ENCODE measurements at places on chromosomes 16 and 17.
A peak's percentile ranks its signal among the peaks of the same experiment; 100 is the strongest.

DNA sequence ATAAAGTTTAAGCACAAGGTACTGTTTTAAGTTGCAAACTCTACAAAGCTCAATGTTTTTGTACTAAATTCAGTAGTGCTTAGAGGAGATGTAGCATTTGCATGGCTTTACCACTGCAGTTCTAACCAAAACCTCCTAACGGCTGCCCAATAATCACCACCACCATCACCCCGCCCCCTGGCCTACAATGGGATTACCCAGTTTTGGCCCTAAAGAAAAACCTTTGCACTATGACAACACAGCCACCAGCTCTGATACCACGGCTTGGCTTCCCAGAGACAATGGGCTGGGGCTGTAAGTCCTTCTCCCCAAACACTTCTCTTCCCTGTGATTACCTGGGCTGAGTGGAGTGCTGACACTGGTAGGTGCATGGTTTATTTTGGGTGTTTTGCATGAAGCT is 58.4 kb upstream of the MTMR4 start:
- H3K4me1 ChIP-seq: no peaks in the 10 kb centered on the region
- no peak overlapping the region for H3K27ac ChIP-seq
- DNase-seq: no peak
- peaks cover 9% of the 10 kb centered on the region for H3K27me3 ChIP-seq
- no peak overlapping the region for H3K4me3 ChIP-seq
- no peaks in the 10 kb centered on the region for H3K36me3 ChIP-seq

GRCh38 chr16:13554005-13554404 is 365.9 kb upstream of the ERCC4 start:
- no peak overlapping the region for H3K4me3 ChIP-seq
- H3K4me1 ChIP-seq: no peaks in the 10 kb centered on the region
- H3K27me3 ChIP-seq: no peaks in the 10 kb centered on the region
- H3K27ac ChIP-seq: no peak overlapping the region
- H3K36me3 ChIP-seq: no peaks in the 10 kb centered on the region

DNA sequence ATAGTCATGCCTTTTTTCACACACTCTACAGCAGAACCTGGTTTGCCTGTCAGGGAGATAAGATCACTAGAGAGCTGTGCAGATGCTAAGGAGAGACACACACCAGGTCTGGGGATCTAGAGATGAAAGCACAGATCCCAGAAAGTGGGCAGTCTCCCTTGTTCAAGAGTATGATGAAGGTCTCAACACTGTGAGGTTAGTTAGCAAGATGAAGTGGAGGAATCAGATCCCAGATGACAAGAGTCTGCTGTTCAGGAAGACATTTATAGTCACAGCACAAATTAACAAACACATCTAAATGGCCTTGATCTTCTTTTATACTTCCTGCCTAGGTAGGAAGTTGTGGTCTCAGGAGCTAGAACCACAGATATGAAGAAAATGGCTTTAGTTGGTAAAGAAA is 23.4 kb upstream of the SKAP1 start:
- no peak for DNase-seq
- H3K36me3 ChIP-seq: peaks cover 17% of the 10 kb centered on the region
- peak overlapping the region; percentile 53 for H3K4me3 ChIP-seq
- H3K27me3 ChIP-seq: no peaks in the 10 kb centered on the region

- no peaks in the 10 kb centered on the region for H3K4me1 ChIP-seq
- no peak overlapping the region for H3K4me3 ChIP-seq
- H3K36me3 ChIP-seq: no peaks in the 10 kb centered on the region
- DNase-seq: no peak
- H3K27ac ChIP-seq: no peak overlapping the region
- H3K27me3 ChIP-seq: no peaks in the 10 kb centered on the region
Observed at GRCh38 chr16:35142809-35143192, 1683.4 kb downstream of the TP53TG3F start.

DNA sequence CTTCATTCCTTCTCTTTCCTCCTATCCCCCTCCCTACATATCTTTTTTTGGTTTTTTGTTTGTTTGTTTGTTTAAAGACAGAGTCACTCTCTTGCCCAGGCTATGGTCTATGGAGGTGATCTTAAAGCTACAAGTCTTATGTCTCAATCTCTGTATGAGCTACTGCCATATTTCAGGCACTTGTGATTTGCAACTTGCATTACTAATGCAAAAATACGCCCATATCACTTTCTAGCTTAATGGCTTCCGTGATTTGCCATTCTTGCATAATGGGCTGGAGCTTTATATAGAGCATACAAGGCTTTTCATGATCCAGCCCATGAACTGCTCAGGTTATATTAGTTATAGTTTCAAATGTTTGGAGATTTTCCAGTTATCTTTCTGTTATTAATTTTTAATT is 7.5 kb downstream of the CFAP97D1 start:
- no peak overlapping the region for H3K27ac ChIP-seq
- no peaks in the 10 kb centered on the region for H3K36me3 ChIP-seq

GRCh38 chr16:79542237-79542774 is 58.2 kb downstream of the MAF start:
- H3K27me3 ChIP-seq: peaks cover 9% of the 10 kb centered on the region
- H3K27ac ChIP-seq: no peak overlapping the region
- DNase-seq: no peak
- no peaks in the 10 kb centered on the region for H3K36me3 ChIP-seq

GRCh38 chr16:937723-938122 is 33.1 kb downstream of the LMF1 start:
- no peaks in the 10 kb centered on the region for H3K27me3 ChIP-seq
- no peak overlapping the region for H3K27ac ChIP-seq
- no peaks in the 10 kb centered on the region for H3K4me1 ChIP-seq

GRCh38 chr17:38354466-38354865 is 2.8 kb downstream of the SOCS7 start:
- H3K27me3 ChIP-seq: no peaks in the 10 kb centered on the region
- H3K27ac ChIP-seq: no peak overlapping the region
- peaks cover 33% of the 10 kb centered on the region for H3K4me1 ChIP-seq
- DNase-seq: no peak
- H3K36me3 ChIP-seq: peaks cover 8% of the 10 kb centered on the region

- peak overlapping the region; percentile 77 for H3K27ac ChIP-seq
- no peaks in the 10 kb centered on the region for H3K27me3 ChIP-seq
- H3K4me1 ChIP-seq: peaks cover 35% of the 10 kb centered on the region
- peaks cover 3% of the 10 kb centered on the region for H3K36me3 ChIP-seq
- DNase-seq: no peak
Observed at GRCh38 chr17:1109606-1110540, 69.9 kb downstream of the ABR start.

DNA sequence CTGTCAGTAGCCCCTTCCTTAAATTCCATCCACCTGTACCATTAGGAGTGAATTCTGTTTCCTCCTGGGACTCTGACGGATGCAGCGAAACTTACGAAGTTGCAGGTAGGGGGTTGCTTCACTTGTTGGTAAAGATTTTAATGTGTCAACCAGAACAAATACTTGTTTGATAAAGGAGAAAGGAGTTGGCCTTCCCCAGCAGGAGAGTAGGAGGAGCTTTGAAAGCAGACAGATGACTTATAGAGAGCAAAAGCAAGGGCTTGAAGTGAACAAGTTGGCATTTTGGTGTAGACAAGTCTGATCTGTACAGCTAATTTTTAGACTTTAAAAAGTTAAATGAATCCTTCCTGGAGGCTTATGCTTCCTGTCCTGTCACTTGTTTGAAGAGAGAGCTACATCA is 38.1 kb upstream of the PMFBP1 start:
- no peak overlapping the region for H3K27ac ChIP-seq
- peaks cover 7% of the 10 kb centered on the region for H3K27me3 ChIP-seq
- H3K4me1 ChIP-seq: no peaks in the 10 kb centered on the region
- H3K36me3 ChIP-seq: no peaks in the 10 kb centered on the region

GRCh38 chr16:81967358-81967757 is 43.9 kb downstream of the SDR42E1 start:
- no peaks in the 10 kb centered on the region for H3K36me3 ChIP-seq
- no peak overlapping the region for H3K27ac ChIP-seq
- no peak for DNase-seq

- no peak overlapping the region for H3K27ac ChIP-seq
- no peak for DNase-seq
Observed at GRCh38 chr17:82943339-82943738, 103.5 kb upstream of the ZNF750 start.

DNA sequence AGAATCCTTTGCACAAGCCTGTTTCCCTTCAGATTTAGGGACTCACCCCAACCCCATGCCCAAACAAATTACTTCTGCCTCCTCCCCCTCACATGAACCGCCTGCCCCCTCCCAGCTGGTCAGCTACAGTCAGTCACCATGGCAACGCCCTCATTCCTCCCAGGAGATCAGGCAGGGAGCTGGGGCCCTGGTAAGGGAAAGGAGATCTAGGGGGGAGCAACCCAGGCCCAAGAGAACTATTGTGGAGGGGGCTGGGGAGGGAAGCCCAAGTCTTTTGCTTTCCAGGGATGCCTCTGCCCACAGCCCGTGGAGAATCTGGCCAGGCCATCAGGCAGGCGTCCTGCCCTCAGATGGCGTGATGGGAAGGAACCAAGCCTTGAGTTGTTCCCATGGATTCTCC is 2.8 kb downstream of the FAM171A2 start:
- no peaks in the 10 kb centered on the region for H3K36me3 ChIP-seq
- no peak overlapping the region for H3K4me3 ChIP-seq
- DNase-seq: no peak
- H3K27ac ChIP-seq: no peak overlapping the region

DNA sequence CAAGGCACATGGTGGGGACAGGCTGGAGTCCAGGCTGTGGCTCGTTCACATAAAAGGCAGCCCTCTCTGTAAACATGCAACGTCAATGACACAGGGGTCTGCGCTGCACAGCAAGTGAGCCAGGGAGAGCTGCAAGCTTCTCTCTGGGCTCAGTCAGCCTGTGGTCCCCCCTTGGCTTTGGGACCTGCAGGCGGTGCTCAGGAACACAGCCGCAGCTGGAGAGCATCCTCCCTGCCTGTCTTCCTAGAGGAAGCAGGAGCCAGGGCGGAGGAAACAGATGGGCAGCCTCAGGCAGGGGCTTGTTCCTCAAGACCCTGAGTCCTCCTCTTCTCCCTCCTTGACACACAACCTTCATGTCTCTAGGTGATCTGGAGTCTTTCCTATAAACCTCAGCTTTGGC is 228.0 kb downstream of the C16orf78 start:
- H3K27me3 ChIP-seq: no peaks in the 10 kb centered on the region
- no peak overlapping the region for H3K27ac ChIP-seq
- no peaks in the 10 kb centered on the region for H3K36me3 ChIP-seq
- no peak for DNase-seq
- H3K4me1 ChIP-seq: no peaks in the 10 kb centered on the region

DNA sequence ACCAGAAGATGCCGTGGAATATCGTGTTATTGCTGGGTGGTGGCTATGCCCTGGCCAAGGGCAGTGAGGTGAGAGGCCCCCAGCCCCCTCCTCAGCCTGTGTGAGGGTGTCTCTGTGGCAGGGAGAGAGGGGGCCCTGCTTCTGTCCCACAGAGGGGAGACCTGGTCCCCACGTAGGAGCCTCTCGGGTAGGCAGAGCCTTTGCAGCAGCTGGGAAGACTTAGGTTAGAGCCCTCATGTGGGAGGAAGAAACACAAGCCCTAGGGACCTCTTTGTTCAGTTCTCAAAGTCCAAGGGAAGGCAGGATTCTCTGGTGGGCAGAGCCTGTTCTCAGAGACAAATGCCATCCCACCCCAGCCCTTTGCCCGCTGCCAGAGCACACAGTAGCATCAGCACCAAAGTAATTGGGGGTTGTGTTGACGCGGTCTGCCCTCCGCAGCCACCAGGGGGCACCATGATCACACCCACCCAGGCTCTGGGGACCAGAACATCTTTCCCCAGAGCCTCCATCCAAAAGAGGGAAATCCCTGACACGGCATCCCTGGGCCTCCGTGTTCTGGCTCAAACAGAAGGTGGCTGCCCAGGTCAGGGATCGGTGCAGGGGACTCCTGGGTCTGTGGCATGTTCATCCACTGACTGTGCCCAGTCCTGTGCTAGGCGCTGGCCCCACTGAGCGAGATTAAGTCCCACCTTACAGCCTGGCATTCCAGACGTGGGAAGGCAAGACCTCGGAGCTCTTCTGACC is 11.5 kb upstream of the FOXN1 start:
- H3K4me1 ChIP-seq: no peaks in the 10 kb centered on the region
- peak; percentile 65 for DNase-seq
- no peak overlapping the region for H3K27ac ChIP-seq
- no peak overlapping the region for H3K4me3 ChIP-seq
- H3K27me3 ChIP-seq: peaks cover 6% of the 10 kb centered on the region

GRCh38 chr16:1024138-1024537 is 42.6 kb downstream of the SOX8 start:
- no peak overlapping the region for H3K4me3 ChIP-seq
- no peak overlapping the region for H3K27ac ChIP-seq
- no peaks in the 10 kb centered on the region for H3K36me3 ChIP-seq
- DNase-seq: no peak
- H3K4me1 ChIP-seq: no peaks in the 10 kb centered on the region

DNA sequence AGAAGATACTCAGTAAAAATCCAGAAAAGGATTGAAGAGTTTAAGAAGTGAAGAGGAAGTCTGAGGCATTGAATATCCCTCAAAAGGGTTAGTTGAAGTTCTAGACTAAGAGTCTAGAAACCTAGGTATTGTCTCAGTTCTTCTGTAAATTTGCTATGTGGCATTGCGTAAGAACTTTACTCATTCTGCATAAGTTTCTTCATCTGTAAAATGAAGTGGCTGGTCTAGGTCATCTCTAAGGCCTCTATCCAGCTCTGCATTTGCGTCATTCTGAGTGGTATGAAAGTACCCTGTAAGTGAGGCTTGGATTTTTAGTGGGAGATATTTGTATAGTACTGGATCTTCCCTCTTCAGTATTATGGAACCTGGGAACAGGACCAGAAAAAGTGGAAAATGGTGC is 130.2 kb downstream of the MYO1D start:
- no peak for DNase-seq
- no peaks in the 10 kb centered on the region for H3K27me3 ChIP-seq
- no peaks in the 10 kb centered on the region for H3K36me3 ChIP-seq
- no peak overlapping the region for H3K4me3 ChIP-seq
- no peak overlapping the region for H3K27ac ChIP-seq

GRCh38 chr16:87409153-87409552 is 17.0 kb downstream of the MAP1LC3B start:
- DNase-seq: no peak
- peaks cover 27% of the 10 kb centered on the region for H3K36me3 ChIP-seq
- no peaks in the 10 kb centered on the region for H3K4me1 ChIP-seq

DNA sequence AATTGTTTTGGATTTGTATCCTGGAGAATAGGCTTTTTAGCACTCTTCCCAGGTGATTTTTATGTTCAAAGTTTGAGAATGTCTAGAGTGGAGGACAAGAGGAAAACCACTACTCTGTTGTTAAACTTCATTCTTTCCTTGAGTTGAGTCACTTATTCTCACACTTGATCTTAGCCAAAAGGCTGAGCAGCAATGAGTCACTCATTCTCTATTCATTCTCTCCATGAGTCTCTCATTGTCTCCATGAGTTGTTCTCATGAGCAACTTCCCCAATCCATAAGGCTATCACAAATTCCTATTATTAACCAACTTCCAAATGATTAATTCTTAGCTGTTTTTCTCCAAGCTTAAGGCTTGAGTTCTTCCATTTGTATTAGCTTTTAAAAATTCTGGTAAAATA is 1393.3 kb downstream of the CDH8 start:
- H3K27me3 ChIP-seq: no peaks in the 10 kb centered on the region
- H3K27ac ChIP-seq: no peak overlapping the region
- no peaks in the 10 kb centered on the region for H3K36me3 ChIP-seq
- no peak overlapping the region for H3K4me3 ChIP-seq
- no peaks in the 10 kb centered on the region for H3K4me1 ChIP-seq
